Mesothelial cell of epicardium (in vitro differentiated cells): ENCODE measurements at places on chromosomes 4 and X. TPM values are rescaled to one million over a fixed set of nuclear protein-coding genes. Genes with fewer than 3 reads are reported as not detected.

DNA sequence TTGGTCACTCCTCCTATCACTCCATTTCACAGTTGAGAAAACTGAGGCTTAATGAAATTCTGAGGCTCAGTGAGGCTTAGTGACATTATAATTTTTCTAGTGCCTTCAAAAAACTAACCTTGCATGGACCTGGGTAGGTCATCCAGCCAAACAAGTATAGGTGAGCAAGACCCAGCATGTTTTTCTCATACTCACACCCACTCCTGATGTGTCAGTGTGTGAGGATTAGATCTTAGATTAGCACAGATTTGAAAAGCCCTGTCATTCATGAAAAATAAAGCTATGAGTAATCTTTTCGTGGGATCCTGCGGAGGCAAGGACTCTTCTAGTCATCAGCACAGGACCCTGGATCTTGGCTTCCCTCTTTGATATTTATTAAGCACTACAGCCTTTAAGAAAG is 146.7 kb downstream of the CHIC2 start:
- no peak overlapping the region for H3K4me3 ChIP-seq
- peaks cover 3% of the 10 kb centered on the region for H3K27me3 ChIP-seq
- H3K27ac ChIP-seq, result no peak overlapping the region
- no peaks in the 10 kb centered on the region for H3K36me3 ChIP-seq
- DNase-seq, result no peak

GRCh38 chr4:56463711-56464110 is 3.7 kb upstream of the SRP72 start:
- H3K36me3 ChIP-seq, result peaks cover 15% of the 10 kb centered on the region
- peaks cover 31% of the 10 kb centered on the region for H3K4me1 ChIP-seq
- H3K27me3 ChIP-seq, result no peaks in the 10 kb centered on the region
- no peak overlapping the region for H3K4me3 ChIP-seq
- no peak for DNase-seq
- peak overlapping the region; percentile 26 for H3K27ac ChIP-seq

DNA sequence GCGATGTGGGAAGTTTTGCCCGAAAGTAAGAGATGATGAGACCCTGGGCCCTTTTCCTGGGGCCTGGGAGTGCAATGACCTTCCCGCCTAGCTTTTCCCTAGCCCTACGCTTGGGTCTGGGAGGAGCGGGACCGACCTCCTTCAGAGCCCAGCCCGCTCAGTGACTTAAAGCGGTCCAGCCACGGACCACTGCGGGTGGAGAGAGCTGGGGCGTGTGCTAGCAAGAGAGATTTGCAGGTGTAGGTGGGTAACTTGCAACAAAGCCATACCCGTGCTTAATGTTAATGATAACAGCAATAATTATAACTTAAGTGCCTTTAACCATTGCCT is 503 bp upstream of the PDE5A start:
- DNase-seq, result no peak
- no peaks in the 10 kb centered on the region for H3K36me3 ChIP-seq
- no peaks in the 10 kb centered on the region for H3K27me3 ChIP-seq

GRCh38 chrX:41118156-41118555 is 32.9 kb downstream of the USP9X start:
- peaks cover 4% of the 10 kb centered on the region for H3K36me3 ChIP-seq
- H3K4me1 ChIP-seq, result peaks cover 11% of the 10 kb centered on the region
- no peaks in the 10 kb centered on the region for H3K27me3 ChIP-seq
- no peak overlapping the region for H3K4me3 ChIP-seq

DNA sequence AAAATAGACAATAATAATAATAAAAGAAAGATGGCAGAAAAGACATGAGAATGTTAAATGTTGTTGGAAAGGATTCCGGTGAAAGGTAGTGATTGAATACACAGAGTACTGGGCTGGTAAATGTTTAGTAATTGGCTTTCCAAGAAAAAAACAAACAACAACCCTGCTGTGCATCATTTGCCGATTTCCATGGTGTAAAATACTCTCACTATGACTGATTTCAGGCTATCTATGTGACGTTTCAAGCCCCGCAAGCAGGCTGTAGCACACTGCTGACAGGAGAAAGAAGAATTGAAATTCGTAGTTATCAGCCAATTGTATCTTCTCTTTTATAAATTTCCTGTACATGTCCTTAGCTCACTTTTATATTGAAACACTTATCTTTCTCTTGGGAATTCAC is 13.6 kb upstream of the SEPTIN6 start:
- H3K36me3 ChIP-seq, result no peaks in the 10 kb centered on the region
- H3K27ac ChIP-seq, result no peak overlapping the region
- H3K27me3 ChIP-seq, result no peaks in the 10 kb centered on the region
- H3K4me3 ChIP-seq, result no peak overlapping the region

DNA sequence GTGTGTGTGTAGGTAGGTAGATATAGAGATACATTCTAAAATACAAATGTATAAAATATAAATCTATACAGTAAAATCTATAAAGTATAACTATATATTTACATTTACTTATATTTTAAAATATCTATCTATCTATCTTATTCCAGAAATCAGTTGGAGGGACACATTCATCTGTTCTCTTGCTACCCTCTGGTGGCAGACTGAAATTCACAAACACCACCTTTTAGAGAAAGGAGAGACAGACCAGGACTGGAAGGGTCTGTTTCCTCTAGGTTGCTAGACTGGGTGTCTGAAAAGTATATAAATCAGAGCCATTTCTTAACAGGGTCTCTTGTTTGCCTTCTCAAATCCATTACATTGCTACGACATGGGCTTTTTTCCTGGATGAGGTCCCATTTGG is 343.0 kb downstream of the OPHN1 start:
- peaks cover 3% of the 10 kb centered on the region for H3K36me3 ChIP-seq
- H3K27me3 ChIP-seq, result no peaks in the 10 kb centered on the region
- no peak overlapping the region for H3K27ac ChIP-seq
- no peak overlapping the region for H3K4me3 ChIP-seq

- no peak overlapping the region for H3K4me3 ChIP-seq
- peaks cover 42% of the 10 kb centered on the region for H3K27me3 ChIP-seq
- H3K4me1 ChIP-seq, result no peaks in the 10 kb centered on the region
- DNase-seq, result no peak
Observed at GRCh38 chrX:17086317-17086716, 139.9 kb downstream of the REPS2 start.

DNA sequence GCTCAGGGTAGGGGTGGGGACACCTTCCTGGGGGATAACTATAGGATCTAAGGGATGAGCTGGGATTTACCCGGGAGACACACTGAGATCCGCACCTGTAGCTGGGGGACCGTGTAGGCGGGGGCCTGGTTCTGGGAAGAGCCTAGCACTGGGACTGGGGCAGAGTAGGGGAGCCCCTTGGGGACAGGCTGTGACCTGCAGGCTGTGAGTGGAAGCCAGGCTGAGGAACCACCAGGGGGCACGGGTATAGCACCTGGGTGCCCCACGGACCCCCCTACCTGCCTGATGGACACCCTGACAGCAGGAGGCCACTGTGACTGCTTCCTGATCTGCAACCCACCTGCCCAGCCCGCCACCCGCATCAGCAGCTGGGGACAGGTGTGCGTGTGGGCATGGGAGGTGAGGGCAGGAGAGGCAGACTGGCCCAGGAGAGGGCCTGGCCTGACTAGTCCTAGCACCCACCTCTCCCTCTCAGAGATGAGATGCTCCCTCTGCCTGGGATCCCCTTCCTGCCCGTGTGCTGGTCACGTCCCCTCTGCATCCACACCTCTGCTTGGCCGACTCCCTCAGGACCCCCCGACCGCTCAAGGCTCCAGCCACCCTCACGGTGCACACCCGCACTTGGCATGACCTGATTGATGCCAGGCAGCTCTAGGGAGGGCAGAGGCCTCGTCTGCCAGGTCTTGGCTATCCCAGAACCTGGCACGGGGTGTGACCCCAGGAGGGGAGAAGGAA is 94.2 kb upstream of the NKX1-1 start:
- H3K4me3 ChIP-seq, result no peak overlapping the region
- peaks cover 6% of the 10 kb centered on the region for H3K27me3 ChIP-seq
- no peaks in the 10 kb centered on the region for H3K36me3 ChIP-seq
- no peak overlapping the region for H3K27ac ChIP-seq

GRCh38 chr4:49000806-49001205 is 14.7 kb downstream of the CWH43 start:
- no peak for DNase-seq
- H3K27me3 ChIP-seq, result no peaks in the 10 kb centered on the region
- no peaks in the 10 kb centered on the region for H3K4me1 ChIP-seq
- no peak overlapping the region for H3K27ac ChIP-seq

The GSX2 gene
- not detected in 3 replicates for total RNA-seq

The ZIC3 gene
- not detected in 3 replicates for total RNA-seq

The SERTM2 gene
- total RNA-seq, result 3.6 to 3.8 TPM (median 3.7 TPM) in 3 replicates

The KDR gene
- total RNA-seq, result 44.1 to 52.1 TPM (median 48.5 TPM) in 3 replicates

The TSPAN7 gene
- total RNA-seq, result 9.0 to 11.8 TPM (median 10.1 TPM) in 3 replicates

The ABLIM2 gene
- 2.7 to 3.5 TPM (median 3.1 TPM) in 3 replicates for total RNA-seq

The NWD2 gene
- 0.02 TPM in 2 of 3 replicates, not detected in the other for total RNA-seq

The TNIP2 gene
- 23.8 to 25.9 TPM (median 25.0 TPM) in 3 replicates for total RNA-seq

The DIAPH2 gene
- total RNA-seq, result 18.0 to 20.1 TPM (median 19.2 TPM) in 3 replicates
